Panc1 (cell line): ENCODE measurements at places on chromosomes 6 and 20.

DNA sequence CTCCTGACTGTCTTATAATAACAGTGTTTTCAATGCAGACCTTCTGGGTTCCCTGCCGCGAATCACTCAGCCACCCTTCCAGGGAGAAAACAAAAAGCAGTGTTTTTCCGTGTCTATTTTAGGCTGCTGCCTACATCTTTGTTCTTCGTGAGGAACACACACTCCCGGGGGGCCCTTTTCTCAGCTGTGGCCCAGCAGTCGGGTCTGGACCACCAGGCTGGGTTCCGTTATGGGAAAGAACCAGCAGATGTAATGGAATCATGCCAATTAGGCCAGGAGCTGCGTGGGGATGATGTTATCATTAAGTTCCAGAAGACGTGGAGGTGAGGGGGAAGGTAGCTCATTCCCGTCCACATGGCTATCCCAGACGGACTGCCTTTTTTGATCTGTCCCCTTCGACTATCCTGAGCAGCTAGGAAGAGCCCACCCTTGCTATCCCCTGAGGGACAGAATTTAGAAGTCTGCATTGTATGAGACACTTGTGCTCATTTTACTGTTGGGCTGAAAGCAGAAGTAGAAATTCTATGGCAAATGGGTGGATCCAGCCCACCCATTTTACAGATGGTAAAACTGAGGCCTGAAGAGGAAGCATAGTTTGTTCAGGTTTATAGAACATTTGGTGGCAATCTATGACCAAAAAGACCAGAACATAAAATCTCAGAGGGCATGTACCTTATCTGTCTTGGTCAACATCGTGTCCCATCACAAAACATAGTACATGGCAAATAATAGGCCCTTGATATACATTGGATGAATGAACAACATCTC lies 54.5 kb downstream of the KCNB1 start:
- DNase-seq = no peak

DNA sequence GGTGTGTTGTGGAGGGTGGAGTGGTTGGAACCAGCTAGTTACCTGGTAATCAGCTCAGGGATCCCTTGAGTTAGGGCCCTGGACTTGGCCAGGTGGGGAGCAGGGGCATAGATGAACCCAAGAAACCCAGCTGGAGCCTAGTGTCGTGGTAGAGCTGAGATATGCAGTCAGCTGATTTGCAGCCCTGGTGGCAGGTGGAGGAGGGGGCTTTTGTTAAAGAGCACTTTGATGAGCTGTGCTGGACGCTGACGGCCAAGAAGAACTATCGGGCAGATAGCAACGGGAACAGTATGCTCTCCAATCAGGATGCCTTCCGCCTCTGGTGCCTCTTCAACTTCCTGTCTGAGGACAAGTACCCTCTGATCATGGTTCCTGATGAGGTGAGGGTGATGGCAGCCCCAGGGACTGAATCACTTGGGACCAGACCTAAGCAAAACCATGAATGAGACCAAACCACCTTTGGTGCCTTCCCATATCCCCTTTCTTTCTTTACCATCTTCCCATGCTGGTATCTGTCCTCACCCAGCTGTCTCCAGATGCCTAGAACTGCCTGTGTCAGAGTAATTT lies 12.7 kb downstream of the DEF6 start:
- DNase-seq = no peak

- DNase-seq = no peak
These were observed 196.0 kb downstream of the BTBD3 start for GRCh38 chr20:12113468-12114371.

GRCh38 chr20:33829636-33830035 lies 18.5 kb downstream of the CHMP4B start:
- DNase-seq = no peak

GRCh38 chr6:95581073-95581472 lies 3.7 kb downstream of the MANEA start:
- no peak for DNase-seq

DNA sequence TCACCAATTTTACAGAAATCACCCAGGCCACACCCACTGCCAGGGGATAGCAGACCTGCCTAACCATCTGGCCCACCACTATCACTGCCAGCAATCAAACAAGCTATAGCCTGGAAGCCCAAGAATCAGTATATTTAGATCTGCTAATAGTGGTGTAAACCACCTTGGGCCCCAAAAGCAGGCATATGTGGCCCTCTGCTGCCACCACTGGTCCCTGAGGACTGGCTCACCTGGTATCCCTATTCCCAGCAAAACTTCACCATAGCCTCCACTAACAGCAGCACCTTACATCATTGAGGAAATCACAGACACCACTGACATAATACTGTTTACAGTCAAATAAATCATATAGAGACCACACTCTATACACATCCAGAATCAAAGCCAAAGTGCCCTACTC lies 880.4 kb upstream of the MAN1A1 start:
- DNase-seq = no peak

- DNase-seq = no peak
These were observed 239.9 kb downstream of the HIVEP2 start for GRCh38 chr6:142705054-142705453.

- no peak for DNase-seq
These were observed 5.3 kb downstream of the RIPOR2 start for GRCh38 chr6:24930431-24930871.

DNA sequence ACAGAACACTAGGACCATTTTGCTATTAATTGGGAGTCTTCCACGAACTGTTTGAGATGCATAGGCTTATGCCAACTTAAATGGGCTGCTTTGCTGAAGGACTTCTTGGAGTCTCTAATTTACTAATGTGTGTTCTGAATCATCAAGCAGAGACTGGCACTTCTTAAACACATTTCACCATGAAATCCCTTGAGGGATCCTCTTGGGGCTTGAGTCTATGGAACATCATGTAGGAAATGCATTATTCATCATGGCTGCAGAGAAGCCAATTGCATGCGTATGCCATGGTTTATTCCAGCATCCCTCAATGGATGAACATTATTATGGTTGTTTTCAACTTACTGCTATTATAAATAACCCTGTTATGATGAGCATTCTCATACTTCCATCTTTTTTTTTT lies 73.4 kb downstream of the FGD2 start:
- DNase-seq = no peak
